ENCODE measurements at places on chromosomes 3 and 15.

DNA sequence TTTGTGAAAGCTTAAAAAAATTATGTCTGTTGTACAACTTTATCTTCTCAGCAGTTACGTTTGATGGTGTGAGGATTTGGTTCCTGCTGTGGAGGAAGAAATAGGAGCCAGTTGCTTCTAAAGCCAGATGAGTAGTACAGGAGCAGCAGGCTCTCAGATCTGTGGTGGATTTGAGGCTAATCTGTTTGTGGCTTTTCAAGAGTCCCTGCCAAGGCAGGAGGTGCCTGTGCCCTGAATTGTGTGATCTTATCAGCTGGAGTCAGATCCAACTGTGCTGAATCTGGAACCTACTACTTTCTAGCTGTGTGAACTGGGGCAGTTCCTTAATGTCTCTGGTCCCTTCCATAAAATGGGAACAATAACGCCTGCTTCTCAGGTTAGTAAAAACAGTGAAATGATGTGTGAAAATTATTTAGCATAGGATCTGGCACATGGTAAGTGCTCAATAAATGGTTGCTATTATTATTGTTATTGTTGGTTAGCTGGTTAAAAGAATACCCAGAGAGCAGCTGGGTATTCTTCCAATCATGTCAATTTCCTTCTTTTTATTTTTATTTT lies 7.7 kb downstream of the CLDN11 start:
- no peak for DNase-seq

DNA sequence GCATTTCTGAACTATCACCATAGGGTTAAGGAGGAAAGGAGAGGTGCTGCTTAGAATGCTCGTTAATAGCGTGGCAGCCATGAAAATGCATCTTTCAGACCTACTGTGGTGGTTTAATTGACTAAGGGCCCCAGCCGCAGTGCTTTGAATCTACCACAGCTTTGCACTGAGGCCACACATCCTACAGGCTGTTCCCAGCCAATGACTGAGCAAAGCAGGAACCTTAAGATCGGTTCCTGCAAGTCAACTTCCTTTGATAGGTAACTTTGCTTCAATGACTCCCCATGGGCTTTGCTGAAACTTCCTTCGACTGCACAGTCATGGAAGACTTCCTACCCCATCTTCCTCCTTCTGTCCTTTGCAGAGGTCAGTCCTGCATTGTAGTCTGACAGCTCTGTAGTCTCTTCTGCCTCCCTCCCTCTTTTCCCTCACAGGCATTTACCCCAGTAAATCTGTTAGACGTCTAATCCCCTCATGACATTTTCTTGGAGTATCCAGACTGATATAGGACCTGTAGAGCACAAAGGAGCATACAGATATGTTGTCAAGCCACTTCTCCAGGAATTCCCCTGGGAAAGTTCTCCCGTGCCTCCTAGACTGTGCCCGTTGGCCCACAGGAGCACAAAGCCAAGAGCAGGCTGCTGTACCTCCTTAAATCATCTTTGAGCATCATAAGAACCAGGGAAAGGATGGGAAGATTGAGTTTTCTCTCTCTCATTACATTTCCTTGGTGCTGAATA lies 2.6 kb upstream of the BCL2A1 start:
- DNase-seq, result no peak

- DNase-seq, result no peak
Observed at GRCh38 chr15:31256378-31257265, 70.0 kb upstream of the KLF13 start.

DNA sequence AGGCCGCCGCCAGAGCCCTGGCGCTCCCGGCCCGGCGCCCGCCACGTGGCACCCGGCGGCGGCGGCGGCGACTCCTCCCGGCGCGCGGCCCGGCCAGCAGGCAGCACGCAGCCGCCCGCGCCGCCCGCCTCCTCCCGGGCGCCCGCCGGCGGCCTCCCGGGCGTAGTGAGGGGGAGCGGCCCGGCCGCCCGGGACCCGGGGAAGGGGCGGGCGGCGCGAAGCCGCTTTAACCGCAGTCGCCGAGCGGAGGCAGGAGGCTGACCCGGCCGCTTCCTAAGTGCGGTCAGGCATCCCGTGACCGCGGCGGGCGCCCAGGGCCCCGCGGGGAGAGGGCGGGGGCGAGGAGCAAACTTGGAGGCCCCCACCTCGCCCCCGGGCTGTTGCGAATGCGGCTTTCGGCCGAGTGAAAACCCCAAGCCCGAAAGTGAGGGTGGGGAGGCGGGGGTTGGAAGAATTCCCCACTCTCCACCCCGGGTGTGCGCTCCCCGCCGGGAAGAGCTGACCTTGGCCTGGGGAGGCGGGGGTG lies 1.7 kb upstream of the HES1 start:
- peak; percentile 47 for DNase-seq

GRCh38 chr3:133966954-133967353 lies 62.8 kb downstream of the SLCO2A1 start:
- no peak for DNase-seq

DNA sequence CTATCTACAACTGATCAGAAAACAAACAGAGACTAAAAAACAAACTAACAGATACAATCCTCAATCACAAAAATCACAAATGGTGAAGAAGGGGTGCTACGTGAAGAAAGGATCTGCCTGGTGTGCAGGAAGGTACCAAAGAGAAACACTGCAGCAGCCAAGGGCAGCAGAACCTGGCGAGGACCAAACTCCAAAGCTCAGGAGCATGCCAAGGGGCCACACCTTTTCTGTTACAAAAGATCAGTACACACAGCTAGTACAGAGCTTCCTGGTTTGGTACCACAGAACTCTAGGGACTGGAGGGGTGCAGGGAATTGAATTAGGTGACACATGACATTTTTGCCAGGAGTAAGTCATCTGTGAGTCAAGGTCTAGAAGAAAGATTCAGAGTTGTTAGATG lies 107.4 kb upstream of the GRM7 start:
- no peak for DNase-seq

GRCh38 chr15:77622209-77622933 lies 10.3 kb downstream of the LINGO1 start:
- DNase-seq, result no peak

DNA sequence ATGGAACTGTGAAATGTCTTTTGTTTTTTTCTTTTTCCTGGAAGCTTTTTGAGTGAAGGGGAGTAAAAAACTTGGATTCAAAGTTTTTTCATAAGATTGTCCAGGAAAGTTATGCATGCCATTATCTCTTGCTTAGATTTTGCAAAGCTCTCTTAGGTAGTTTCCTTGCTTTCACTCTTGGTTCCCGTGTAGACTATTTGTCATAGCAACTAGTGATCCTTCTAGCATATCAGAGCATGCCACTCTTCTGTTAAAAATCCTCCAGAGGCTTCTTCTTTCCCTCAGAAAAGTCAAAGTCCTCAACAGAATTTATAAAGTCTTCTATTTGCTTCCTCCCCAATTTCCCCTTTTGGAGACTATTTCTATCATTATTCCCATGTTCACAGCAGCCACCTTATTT lies 21.1 kb downstream of the GTF2E1 start:
- no peak for DNase-seq

GRCh38 chr3:177802151-177802900 lies 605.0 kb upstream of the TBL1XR1 start:
- DNase-seq, result no peak

DNA sequence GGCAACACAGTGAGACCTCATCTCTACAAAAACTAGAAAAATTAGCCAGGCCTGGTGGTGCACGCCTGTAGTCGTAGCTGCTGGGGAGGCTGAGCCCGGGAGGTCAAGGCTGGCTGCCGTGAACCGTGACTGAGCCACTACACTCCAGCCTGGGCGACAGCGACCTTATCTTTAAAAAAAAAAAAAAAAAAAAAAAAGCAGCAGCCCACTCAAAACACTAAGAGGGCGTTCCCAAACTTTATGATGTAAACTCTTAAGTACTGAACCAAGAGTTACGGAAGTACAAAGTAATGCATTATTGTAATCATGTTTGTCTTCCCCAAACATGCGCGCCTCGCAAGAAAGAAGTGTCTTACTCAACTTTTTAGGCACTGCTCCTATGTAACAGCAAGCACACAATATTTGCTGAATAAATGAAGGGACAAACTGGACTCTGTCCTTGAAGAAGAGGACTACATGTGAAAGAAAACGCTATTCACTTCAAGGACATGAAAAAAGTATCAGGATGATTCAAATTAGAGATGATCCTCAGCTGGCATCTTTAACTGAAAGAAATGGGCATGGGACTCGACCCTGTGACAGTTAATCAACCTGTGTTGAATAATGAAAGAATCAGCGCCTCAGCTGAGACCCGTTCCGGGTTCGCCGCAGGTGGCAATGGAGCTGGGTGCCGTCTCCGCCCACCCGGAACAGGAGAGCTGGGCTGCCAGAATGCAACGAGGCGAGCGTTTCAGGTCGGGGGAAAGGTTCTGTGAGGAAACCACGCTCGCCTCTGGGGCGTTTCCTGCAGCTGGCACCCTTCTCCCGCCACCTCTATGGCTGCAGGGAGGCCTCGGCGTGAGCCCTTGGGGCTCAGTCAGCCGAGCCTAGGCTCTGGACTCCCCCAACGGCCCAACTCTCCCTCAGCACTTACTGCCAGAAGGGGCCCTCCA lies 718 bp downstream of the SPG11 start:
- DNase-seq, result peak; percentile 90

- DNase-seq, result no peak
Observed at GRCh38 chr3:182465301-182466185, 327.8 kb upstream of the ATP11B start.

- DNase-seq, result no peak
Observed at GRCh38 chr15:71599418-71600151, 210.8 kb upstream of the NR2E3 start.

GRCh38 chr15:71512682-71513006 lies 297.7 kb upstream of the NR2E3 start:
- DNase-seq, result no peak

GRCh38 chr3:143763564-143764162 lies 84.6 kb downstream of the SLC9A9 start:
- DNase-seq, result no peak

DNA sequence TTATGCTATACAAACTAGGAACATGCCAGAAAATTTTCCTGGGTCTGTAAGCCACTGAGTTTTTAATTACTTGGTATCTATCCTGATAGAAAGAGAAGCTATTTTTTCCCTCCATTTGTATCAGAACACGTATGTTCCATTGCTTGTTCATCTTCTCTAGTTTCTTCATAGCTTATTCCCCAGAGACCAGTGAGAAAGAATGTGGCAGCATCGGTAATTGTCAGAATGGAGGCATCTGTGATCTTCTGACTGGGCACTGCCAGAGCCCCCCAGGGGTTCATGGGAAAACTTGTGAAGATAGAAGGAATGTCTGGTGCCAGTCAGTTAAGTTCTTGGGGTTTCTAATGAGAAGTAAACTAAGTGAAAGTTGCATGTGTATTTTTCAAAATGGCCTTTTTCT lies 720.2 kb upstream of the GOLIM4 start:
- no peak for DNase-seq

DNA sequence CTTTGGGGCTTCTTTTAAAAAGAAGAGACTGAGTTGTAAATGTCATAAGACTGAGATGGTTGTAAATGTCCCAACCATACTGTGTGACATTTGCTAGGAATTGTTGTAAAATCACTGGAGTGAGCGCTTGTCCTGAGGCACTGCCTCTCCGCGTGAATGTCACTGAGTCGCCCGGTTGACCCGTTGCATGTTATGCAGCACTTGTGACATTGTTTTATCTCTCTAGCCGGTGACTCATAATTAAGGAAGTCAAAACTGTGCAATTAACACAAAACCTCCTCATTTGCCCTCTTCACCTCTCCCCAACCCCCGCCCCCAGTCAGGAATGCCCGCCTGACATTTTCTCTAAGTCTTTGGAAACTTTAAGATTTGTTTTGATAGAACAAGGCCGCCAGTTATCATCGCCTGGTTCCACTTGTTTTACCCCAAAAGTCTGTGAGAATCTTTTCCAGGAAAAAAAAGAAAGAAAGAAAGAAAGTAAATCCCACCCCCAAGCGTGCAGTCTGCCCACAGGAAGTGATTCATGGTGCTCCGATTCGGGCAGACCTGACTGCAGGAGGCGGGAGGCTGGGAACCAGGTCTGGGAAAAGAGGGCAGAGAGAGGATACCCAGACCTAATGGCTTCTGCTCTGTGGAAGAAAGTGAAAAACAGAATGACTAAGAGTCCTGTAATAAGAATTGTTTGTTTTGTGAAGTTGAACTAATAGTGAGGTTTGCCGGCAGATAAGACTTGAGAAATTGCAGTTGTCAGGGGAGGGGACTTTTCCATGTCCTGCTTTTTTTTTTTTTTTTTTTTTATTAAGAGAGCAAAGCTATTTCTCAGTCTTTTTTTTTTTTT lies 84.8 kb downstream of the SMAD3 start:
- DNase-seq, result peak; percentile 30

DNA sequence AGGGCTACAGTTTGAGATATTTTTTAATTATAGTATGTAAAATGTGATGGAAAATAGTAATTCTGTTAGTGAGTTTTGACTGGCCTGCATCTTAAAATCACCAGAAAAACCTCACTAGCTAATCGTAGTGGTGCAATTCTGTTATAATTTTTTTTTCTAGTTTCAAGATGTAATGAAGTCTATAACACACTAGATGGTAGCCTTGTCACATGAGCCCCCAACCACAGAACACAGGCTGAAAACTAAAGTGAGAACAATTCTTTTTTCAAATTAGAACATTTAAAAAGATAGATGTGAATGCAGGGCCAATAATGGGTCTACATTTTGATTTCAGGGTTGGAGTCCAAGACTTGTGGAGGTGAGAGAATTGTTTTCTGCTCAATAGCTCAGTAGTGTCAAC lies 83.3 kb upstream of the KCNH8 start:
- no peak for DNase-seq

DNA sequence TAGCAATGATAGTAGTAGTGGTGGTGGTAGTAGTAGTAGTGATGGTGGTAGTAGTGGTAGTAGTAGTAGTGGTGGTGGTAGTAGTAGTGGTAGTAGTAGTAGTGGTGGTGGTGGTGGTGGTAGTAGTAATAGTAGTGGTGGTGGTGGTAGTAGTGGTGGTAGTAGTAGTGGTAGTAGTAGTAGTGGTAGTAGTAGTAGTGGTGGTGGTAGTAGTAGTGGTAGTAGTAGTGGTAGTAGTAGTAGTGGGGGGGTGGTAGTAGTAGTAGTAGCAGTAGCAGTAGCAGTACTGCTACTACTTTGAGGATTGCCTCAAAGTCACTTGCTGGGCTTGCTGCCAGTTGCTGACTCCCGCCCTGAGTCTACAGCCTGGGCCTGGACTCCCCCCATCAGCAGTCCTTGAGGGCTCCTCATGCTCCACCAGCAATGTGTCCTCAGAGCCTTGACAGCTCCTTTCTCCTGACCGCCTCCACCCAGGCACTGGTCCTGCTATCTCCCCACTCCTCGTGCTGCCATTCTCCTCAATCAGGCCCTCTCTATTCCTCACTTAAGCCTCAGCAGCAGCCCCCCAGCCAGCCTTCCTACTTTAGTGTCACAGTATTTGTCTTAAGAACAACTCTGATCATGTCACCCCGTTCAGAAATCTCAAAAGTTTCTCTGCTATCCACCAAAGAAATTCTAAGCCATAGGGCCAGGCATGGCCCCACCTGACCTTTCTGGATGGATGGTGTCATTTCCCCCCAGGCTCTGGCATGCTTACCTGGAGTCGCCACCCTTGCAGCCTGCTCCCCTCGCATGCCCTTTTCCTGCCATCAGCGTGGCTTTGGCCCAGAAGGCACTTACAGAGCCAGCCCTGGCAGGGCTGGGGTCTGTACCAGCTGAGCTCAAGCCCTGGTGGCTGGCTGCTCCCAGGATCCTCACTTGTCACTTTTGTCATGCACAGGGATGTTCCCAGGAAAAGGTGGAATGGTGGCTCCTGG lies 45.6 kb downstream of the DLEC1 start:
- peak; percentile 25 for DNase-seq
